ENCODE measurements at places on chromosomes 5 and 9.

- no peak for DNase-seq
These were observed 589.8 kb upstream of the CYLC2 start for GRCh38 chr9:102405218-102405867.

DNA sequence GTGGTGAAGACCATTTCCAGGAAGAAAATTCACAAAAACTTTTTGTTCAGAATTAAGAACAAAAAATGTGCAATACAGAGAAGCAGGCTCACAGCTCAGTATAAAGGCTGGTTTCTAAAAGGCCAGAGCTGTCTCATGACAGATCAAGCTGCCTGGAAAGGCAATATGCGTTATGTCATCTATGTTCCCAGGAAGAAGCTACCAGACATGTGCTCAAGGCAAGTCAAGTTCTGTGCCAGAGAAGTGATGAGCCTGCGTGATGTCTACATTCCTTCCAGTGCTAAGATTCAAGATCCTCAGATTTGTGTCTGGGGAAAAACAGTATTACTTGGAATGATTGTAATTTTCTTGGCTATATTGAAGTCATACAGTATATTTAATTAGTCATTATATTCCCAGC, 104.3 kb downstream of the PDE4D start:
- DNase-seq = no peak

DNA sequence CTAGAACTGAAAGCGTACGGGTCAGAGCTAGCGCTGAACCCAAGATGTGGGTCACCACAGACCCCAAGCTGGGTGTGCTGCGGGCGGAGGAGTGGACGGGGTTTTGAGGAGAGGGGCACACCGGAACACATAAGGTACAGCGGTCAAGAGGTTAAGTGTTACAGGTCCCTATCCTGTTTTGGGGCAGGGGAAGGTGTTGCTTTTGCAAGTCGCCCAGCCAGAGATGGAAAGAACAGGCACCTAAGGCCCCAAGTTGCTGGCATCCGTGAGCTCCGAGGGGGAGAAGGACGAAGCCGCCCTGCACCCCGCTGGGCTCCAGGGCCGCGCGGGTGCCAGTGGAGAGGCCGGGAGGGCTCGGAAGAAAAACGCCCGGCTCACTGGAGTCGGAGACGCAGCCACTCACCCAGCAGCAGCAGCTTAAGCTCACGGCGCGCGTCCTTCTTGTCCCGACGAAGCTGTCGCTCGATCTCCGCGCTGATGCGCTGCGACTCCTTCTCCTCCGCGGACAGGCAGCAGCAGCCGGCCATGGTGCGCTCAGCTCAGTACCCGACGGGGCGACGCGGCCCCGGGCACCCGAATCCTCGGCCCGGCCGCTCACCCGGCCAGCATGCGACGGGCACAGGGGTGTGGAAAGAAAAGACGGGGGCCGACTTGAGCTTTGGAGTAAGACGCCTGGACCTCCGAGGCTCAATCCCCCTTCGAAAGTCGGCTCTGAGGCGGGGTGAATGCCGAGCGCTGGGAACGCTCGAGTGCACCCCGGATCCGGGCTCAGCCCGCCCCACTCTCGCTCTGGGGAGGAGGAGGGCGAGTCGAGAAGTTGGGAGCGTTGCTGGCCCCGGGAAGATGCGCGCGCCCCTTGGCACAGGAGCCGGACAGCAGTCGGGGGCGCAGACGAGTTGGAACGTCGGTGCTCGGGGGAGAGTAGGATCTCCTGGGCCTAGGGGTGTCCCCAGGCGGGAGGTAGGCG, 572 bp downstream of the GNA14 start:
- DNase-seq = no peak

DNA sequence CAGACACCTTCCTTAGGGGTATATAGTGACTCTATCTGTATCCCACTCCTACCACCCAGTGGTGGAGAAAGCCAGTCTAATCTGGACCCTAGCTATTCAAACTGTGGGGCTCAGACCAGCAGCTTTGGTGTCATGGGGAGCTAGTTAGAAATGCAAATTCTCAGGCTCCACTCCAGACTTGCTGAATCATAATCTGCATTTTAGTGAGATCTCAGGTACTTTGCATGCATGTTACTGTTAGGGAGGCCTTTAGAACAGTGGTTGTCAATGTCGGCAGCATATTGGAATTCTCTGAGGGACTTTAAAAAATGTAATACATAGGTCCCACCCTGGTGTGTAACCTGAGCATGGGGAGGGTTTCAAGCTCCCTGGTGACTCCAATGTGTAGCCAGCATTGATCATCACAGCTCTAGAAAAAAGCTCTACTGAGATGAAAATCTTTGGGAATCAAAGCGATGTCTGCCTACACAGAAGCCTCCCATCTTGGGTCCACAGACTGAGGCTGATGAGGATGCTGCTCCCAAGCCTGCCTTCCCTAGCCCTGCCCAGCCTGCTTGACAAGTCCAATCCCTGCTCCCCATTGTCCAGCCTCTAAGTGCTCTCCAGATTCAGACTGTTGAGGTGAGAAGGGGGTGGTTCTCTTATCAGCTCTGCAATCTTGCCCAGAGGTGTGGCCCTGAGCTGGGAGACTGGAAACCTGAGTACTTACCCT, 11.9 kb upstream of the GM2A start:
- no peak for DNase-seq

GRCh38 chr5:144774197-144774596, 603.5 kb downstream of the KCTD16 start:
- DNase-seq = no peak

DNA sequence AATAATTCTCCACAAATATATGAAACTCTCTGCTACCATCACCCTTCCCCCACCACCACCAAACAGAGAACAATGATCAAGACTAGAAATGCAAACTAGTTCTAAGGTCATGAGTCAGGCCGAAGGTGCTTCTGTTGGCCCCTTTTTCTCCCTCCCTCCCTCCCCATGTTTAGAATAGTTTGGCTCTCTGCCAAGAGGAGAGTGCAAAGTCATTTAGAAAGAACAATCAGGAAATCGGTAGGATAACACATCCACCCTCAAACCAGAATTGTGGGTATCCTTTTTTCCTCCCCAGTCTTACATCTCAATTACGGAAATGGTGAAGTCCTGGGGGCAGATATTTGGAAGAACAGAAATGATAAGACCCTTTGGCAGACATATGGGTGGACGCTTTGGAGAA, 170.1 kb downstream of the SLF1 start:
- no peak for DNase-seq

GRCh38 chr5:54743997-54744788, 226.6 kb downstream of the SNX18 start:
- DNase-seq = peak; percentile 16

DNA sequence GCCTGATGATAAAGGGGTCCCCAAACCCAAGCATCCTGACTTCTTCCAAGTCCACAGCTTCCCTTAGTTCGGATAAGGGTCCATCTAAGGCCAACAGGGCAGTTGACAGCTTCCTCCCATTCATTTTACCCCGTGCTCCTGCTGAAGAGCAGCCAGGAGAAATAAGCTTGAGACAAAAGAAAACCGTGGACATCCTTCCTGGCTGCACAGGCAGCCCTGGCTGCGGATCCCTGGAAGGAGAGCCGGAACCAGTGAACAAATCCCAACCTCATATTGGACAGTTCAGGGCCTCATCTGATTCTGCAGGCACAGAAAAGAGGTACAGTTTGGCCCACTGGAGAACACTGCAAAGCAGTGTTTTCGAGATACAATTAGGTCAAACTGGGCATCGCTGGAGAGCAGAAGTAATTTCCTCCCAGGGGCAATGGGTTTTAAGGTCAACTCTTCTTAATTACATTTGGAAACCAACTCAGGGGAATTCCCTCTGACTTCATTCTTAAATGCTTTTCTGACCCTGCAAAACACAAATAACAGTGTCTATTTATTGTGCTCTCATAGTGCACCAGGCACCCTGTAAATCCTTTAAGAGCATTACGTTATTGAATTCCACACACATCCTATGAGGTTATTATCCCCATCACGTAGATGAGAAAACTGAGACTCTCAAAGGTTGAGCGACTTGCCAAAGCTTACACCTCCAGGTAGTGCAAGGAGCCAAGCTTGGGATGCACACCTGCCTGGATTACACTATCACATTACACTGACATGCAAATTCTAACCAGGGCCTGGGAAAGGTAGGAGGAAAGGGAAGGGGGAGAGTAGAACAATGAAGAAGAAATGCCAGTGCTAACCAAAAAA, 21.2 kb downstream of the ADAM19 start:
- DNase-seq = no peak

GRCh38 chr5:86337667-86338460, 279.9 kb upstream of the COX7C start:
- DNase-seq = no peak

- DNase-seq = no peak
These were observed 905 bp downstream of the CDK9 start for GRCh38 chr9:127786773-127787104.

DNA sequence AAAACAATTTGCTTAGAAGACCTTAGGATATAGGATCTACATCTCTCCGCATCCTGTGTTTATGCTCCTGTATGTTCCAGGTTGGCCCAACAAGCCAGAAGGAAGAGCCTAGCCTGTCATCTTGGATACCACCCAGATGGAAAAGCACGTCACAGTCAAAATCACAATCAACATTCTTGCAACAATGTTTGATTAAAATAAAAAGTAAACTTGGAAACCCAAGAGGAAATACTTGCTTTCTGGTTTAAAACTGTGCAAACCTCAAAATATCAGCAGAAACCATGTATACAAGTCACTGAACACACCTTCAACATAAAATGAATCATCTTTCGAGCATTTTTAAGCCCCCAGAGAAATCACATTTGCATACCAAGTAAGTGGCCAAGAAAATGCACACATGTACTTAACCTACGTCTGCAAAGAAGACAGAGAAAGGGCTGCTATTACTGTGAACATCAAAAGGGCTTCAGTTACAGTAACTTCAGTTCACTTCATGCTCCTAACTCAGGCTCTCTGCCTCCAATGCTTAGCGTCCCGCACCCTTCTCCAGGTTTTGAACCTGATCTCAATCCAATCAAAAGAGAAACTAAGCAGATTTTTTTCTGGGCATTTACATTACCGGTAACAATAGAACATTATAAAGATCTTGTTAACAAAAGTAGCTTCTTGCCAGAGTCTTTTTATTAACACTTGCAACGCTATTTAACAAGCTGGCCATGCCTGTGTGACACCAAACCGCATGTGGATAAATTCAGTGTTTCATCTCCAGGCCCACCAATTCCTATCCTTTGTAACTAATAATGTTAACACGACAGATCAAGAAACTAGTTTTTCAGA, 1.3 kb downstream of the ENC1 start:
- DNase-seq = no peak

DNA sequence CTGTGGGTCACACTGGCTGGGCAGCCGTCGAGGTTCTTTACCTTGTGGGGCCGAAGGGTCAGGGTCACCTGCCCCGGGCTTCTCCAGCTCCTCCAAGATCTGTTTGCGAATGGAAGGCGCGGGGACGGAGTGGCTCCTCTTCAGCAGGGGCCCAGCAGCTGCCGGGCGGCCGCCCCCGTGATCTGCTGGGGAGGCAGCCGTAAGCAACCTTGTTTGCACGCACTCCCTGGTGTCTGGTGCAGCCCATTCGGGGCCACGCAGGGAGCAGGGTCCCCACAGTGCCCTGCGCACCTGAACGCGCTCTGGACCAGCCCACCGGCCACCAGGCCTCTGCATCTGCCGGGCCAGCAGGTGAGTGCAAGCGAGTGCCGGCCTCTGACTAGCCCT, 34.9 kb downstream of the PNPLA7 start:
- no peak for DNase-seq

DNA sequence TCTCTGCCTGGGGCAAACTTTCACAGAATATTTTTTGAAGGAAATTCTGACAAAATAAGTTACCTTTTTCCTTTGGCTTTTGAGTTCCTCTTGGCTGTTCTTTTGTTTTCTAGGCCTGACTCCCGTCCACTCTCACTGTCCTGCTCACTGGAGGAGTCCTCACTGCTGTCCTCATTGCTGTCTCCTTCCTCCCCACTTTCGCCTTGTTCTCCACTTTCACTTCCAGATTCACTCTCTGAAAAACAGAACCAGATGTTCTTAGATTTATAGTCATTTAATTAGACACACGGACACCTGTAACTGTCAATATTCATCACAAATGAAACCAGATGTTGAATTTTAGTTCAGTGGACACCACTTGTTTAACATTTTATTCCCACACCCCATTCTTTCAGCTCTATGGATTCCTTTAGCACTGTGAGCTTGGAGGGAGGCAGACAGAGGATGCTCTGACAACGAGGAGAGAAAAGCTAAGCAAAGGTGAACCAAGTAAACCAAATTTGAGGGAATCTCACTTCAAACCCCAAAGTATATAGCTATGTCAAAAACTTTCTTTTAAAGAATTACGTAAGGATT, 180.7 kb downstream of the AP3B1 start:
- DNase-seq = no peak

GRCh38 chr5:89535411-89535810, 652.4 kb upstream of the MEF2C start:
- DNase-seq = no peak

DNA sequence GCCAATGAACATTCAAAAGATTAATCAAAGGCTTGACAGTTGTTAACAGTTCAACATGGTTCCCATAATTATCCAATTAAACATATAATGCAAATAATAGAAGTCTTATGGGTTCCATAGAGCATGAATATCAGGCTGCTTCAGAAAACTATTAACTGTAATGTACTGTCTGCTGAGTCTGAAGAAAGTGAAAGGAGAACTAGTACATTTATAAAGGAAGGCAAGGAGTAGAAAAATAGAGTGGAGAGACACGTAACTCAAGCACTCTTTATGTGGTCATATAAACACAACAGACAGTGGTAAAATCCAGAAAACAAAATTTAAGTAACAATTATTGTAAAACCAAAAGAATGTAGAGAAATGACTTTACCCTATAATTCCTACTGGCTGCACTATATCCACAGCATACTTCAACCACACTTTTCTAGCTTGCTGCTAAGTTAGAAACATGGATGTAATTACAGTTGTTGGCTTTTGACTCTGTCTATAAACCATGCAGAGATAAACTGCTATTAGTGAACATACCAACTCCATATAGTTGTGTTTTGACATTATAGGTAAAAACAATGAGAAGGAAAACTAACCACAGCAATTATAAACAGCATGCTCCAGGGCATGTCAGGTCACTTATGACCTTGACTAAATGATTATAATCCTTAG, 32.7 kb downstream of the NFIB start:
- DNase-seq = no peak

GRCh38 chr9:89896806-89897340, 292.1 kb downstream of the GADD45G start:
- DNase-seq = no peak

GRCh38 chr9:126160067-126160853, 166.4 kb upstream of the MVB12B start:
- no peak for DNase-seq

DNA sequence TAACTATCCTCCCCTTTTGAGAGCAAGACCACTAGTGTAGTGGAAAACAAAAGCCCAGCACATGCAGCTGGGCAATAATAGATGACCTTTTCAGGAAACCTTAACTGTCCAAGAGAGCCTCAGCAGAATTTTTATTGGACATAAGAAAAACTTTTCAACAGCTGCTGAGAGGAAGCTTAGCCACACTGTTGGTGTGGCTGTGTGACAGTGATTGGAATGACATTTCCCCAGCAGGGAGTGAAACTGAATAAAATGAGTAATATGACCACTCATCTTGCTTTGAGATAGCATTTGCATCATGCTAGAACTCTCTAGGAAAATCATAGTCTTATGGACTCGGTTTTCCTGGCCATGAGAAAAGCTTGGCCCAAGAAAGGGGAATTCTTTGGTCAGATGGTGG, 687.8 kb downstream of the SLCO4C1 start:
- DNase-seq = no peak

- no peak for DNase-seq
These were observed 52.2 kb downstream of the SLC36A1 start for GRCh38 chr5:151499501-151500035.

- no peak for DNase-seq
These were observed 106.2 kb upstream of the LMX1B start for GRCh38 chr9:126507318-126508109.

Data from stimulated activated CD4-positive, alpha-beta T cell treated with anti-CD3 and anti-CD28 coated beads, TNF-alpha, amount 100 ng/mL, for 1 hour (primary cell).